ENCODE measurements at places on chromosomes 2 and 18. TPM values are rescaled to one million over a fixed set of nuclear protein-coding genes. Genes with fewer than 3 reads are reported as not detected.

The ERFE gene
- total RNA-seq = 0.66 TPM

The POTEJ gene
- total RNA-seq = 0.09 TPM

The PLA2R1 gene
- total RNA-seq = 20.0 TPM

The LIMS4 gene
- 19.5 TPM for total RNA-seq

The SLC9A4 gene
- total RNA-seq = not detected

The FTCDNL1 gene
- 1.4 TPM for total RNA-seq
